ENCODE measurements at places on chromosomes 12 and 14.

- no peak for DNase-seq
Measured at GRCh38 chr12:110762891-110763290, 20.2 kb upstream of the PPP1CC start.

DNA sequence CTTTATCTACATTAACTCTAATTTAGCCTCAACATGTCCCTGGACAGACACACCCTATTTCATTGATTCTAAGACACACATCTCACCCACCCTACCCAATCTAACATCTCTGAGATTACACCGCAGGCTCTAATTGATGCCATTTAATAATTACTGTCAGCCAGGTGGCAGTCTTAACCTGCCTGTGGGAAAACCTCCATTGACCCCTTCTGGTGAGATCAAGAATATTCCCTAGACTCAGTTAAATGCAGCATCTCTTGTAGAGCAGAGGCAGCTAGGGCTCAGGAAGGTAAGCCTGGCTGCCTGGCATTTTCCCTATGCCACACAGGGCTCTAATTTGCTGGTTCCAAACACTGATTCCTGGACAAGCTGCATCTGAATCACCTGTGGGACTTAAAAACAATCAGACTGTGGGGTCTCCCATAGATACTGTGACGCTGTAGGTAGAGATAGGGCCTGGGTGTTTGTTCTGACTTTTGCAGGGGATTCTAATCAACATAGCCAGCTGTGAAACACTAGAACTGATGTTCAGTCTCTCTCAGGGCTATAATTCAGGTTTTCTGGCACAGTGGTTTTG lies 14.3 kb downstream of the MCRS1 start:
- no peak for DNase-seq

DNA sequence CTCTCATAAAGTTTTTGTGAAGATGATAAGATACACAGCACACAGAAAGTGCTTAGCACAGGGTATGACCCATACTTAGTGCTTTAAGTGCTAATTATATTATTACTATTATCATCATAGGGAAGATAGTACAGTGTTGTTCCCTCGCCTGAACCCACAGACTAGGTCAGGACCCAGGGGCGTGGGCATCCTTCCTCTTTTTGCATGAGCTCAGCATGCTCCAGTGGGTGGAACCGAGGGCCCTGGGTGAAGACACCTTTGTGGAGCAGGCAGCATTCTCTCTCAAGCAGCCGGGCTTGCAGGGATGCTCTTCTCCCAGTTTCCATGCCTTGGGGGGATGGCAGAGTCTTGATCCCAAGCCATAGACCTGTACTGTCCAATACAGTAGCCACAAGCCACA lies 34.8 kb downstream of the CRACR2A start:
- no peak for DNase-seq

DNA sequence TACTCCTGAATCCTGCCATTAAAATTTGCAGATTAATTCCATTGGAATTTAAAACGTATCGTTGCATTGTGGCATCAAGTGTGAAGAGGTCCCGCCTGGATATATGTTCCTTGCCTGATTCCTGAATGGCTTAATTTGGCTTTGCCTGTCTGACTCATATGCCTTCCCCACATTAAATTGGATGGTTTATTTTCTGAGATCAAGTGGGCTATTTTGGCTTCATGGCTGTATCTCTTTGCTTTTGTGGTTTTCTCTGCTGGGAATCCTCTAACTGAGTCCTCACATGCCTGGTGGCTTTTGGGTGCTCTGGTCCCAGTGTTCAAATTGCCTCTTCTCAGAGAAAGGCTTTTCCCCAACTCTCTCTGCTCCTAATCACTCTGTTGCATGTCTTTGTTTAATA lies 127.9 kb upstream of the DYRK2 start:
- DNase-seq = no peak

GRCh38 chr12:6948873-6949594 lies 2.1 kb upstream of the PTPN6 start:
- no peak for DNase-seq

GRCh38 chr14:92254786-92255185 lies 68.2 kb upstream of the SLC24A4 start:
- no peak for DNase-seq

GRCh38 chr12:75837700-75838099 lies 193.9 kb downstream of the PHLDA1 start:
- no peak for DNase-seq

GRCh38 chr14:77926942-77927341 lies 127.0 kb downstream of the ADCK1 start:
- no peak for DNase-seq

- DNase-seq = no peak
Measured at GRCh38 chr12:64965920-64966319, 141.5 kb downstream of the TBC1D30 start.

- DNase-seq = no peak
Measured at GRCh38 chr12:69241438-69242092, 2.2 kb downstream of the CPSF6 start.

DNA sequence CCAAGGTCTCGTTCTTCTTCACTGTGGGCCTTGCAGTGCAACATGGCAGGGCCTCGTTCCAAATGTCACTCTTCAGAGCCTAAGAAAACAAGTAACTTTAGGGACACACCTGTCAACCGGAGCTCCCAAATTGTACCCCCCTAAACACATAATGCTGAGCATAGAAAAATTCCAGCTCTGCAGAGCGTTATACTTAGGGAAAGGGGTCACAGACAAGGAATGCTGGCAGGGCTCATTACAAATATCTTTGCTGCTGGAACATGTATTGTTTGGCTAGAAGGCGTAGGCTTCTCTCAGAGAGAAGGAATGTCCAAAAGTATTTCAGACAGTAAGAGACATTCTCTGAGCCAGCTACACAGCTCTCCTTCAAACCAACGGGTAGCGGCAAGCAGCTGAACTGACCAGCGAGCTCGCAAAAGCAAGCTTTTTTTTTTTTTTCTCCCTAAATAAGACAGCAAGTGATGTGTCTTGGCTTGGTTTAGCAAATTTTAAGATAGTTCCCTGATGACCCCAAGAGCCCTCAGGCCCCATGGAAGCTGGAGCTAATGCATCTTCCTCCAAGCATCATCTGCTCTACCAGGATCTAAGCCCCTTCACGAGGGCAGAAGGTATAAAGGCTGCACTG lies 24.5 kb downstream of the SSH1 start:
- peak; percentile 85 for DNase-seq

DNA sequence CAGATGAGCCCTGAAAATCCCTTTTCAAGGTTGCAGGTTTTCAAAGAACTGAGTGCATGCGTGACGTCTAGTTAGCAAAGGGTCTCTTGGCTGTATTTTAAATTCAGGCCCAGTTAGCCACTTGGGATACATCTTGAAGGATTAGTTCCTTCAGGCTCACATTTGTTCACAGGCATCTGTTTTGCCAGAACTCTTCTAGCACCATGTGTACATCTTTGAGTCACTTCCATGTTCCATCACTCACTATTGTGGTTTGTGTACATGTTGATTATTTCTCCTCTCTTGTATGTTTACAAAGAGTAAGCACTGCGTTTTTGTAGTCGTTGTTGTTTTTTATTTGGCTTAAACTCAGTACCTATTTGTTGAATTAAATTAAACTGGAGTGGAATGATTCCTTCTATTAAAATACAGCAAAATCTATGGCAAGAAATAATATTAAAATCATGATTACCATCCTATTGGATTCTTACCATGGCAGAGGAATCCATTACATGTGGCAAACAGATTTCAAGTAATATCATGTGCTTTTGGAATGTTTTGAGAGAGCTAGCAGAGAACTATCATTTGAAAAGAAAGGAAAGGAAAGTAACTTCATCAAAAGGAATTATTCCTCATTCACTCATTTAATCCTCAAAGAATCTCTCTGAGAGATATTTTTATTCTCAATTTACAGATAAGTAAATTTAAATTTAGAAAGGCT lies 438.9 kb upstream of the FAR2 start:
- no peak for DNase-seq

- DNase-seq = no peak
Measured at GRCh38 chr14:26992403-26993115, 394.7 kb upstream of the NOVA1 start.

DNA sequence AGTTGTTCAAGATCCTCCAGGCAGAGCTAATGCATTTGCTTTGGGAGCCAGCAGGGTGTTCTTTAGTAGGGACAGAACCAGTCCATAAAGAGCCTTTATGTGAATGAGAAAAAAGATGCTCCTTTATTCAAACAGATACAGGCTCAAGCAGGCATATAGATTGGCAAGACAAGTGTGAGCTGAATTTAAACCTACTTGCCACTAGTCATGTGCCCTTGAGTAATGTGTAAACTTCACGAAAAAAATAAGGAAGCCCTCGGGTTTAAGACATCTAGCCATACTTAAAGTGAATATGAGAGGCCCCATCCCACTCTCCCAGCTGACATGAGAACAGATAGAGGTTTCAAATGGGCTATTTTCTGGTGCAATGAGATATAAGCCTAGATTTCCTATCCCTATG lies 43.1 kb upstream of the STRAP start:
- DNase-seq = no peak

DNA sequence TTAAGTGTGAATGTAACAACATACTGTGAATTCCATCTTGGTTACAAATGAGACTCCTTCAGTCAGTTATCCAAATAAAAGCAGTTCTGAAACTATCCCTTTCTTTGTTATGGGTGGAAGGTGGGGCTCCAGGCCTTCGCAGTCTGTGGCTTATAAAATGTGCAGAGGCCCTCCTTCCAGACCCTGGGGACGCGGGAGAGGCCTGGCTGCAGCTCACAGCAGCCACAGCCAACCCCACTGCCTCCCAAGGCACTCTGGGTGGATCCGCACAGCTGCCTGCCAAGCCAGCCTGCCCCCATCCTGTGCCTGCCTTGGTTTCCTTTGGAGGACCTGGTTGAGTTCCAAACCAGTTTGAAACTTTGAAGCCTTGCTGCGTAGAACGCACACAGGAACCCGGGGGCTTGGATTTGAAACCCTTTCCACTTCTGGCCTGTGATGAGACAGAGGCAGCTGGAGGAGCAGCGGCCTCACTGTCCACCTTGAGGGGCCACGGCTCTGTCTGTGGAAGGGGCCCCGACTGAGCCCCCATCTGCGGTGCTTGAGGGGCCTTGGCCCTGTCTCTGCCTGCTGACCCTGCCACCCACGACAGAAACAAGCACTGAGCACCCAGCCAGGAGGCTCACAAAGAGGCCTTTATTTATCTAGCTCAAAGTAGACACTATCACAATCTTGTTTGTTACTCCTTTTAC lies 30.4 kb downstream of the CCNK start:
- no peak for DNase-seq

Measured in AG09309 (cell line).